HT1080 (cell line): ENCODE measurements at places on chromosomes 3 and 15.
A peak's percentile ranks its signal among the peaks of the same experiment; 100 is the strongest.

- DNase-seq = no peak
Measured at GRCh38 chr3:138423316-138423715, 11.1 kb upstream of the ESYT3 start.

DNA sequence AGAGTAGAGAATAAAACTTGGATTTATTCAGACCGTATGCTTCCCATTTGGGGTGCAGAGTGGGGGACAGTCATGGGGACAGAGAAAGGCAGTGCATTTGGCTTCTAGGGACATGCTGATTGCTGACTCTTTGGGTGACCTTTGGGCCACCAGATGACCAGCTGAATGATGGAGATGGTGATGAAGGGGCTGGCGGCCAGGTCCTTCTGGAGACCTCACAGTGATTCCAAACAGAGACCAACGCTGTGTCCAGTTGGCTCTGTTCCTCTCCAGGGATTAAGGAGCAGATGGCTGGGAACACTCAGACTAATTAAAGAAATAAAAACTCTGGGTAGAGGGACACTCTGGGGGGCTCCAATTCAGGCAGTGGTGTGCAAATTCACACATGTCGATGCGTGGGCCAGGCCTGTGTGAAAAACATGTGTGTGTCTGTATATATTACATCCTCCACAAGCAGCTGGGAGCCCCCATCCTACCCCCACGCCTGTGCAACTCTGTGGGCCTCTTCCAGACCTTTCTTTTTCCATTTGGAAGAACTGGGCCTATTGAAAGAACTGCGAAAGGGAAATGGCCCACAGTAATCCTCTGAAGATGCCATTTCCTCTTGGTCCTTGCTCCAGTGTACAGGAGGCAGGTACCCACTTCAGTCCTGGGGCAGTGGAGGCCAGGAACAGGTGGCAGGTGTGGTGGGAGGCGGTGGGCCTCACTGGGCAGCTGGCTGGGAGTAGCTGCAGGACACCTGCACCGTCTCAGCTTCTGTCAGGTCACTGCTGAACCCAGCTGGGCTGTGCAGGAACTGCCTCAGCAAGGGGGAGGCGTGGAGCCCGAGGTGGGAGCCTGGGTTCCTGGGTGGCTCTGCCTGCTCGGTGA lies 8.9 kb downstream of the XIRP1 start:
- DNase-seq = no peak

DNA sequence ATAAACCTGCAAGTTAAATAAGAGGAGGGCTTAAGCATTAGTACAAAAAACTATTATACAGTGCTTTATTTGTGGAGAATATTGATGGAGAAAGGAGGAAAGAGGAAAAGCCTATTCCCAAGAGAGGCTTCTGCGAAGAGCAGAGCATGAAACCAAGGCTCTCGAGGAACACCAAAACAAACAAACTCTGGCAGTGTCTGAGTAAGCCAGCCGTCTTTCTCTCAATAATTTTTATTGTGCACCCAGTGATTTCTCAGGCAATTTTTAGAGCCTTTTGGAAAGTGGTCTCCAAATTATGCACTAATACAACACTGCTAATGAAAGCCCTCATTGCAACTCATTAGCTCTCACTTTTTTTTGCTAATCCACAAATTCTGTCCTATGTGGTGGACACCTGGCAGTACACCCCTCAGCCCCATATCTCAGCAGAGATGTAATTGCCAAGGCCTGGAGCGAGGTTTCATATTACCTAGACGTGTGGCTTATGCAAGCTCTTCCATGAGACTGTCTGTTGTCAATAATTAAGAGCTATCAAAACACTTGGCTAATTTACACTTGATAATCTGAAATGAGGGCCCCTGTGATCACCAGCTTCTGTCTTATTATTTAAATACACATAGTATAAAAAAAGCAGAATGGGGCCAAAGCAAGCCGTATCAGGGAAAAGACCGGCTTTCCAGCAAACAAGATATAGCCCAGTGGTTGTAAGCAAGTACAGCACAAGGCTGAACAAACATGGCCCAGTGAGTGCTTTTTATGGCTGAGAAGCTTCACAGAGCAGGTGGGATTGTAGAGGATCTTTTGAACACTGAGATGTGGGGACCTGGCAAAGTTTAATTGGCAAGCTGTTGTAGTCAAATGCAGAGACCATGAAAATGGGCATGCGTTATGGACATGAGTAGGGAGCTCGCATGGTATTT lies 216.9 kb downstream of the ROBO2 start:
- no peak for DNase-seq

GRCh38 chr3:122824465-122825381 lies 29.9 kb downstream of the SLC49A4 start:
- peak; percentile 69 for DNase-seq

GRCh38 chr3:150460484-150460883 lies 52.4 kb downstream of the TSC22D2 start:
- DNase-seq = no peak

DNA sequence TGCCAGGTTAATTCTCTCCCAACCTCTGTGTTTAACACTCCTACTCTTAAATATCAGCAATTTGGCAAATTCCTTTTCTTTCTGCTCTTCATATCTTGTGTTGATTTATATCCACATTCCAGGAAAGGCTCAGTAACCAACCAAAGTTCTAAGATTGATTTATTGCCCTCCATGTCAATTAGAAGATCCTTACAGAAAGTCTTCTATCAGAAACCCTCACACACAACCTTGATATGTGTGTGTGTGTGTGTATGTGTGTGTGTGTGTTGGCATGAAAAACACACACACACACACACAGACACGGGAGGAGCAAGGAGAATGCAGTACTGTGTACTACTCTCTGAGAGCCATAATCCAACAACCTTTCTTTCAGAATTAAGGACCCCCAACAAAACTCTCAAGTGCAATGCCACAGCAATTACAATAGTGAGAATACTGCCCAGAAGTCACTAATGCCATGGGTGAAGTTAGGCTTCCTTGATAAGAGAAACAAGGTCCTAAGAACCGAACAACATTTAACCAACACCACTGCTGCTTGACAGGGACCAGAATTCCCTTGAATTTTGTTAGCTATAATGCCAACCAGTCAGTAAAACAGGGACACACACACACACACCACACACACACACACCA lies 1.1 kb downstream of the LSAMP start:
- DNase-seq = no peak

- no peak for DNase-seq
Measured at GRCh38 chr15:36265422-36265821, 314.0 kb upstream of the CDIN1 start.

GRCh38 chr3:87996882-87997281 lies 61.9 kb downstream of the CGGBP1 start:
- DNase-seq = no peak

DNA sequence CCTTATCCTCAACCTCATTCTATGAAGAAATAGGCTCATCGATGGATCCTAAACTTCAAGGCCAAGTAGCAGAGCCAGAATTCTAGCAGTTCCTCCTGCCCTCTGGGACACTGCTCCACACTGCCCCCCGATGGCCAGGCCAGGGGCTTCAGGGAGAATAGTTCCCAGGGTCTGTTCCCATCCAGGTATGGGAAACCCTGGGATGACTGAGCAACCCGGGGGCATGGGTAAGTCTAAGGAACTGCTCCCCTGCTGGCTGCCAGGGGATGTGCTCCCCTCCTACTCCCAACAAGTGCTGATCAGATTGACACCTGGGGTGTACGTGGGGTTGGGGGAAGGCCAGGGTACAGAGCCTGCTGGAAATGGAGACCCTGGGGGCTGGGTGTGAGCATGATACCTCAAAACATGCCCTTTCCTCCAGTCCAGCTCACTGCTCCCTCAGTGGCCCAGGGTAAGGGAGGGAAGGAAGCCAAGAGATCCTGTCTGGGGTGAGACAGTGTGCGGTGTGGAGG lies 7.6 kb downstream of the ULK3 start:
- peak; percentile 78 for DNase-seq

DNA sequence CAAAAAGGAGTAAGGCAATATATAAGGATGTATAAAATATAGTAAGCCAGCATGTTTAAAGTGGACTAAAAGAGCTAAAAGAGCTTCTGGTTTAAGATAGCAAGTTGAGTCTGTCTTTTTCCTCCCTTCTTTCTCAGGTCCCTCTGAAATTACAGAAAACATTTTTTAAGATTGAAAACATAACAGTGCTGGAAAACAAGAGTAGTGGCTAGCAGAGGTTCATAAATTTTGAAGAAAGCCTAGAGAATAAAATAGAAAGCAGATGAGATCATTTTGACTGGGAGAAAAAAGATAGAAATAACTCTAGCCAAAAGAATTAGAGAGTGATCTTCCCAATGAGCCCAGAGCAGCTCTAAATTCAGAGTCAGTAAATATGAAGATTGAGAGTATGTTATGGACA lies 41.9 kb downstream of the ATP8B4 start:
- no peak for DNase-seq

DNA sequence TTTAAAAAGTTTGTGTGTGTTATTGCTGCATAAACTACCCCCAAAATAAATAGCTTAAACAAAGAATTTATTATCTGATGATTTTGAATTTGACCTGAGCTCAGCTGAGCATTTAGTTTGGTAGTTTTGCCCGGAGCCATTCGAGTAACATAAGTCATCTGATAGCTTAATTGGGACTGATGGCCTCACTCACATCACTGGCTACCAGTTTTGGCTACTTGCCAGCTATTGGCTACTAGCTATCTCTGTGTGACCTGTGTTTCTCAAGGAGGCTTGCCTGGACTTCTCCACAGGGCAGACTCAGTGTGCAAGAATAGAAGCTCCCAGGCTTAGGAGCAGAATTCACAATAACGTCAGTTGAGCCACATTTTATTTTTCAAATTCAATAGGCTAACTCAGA lies 9.0 kb downstream of the CNTN3 start:
- no peak for DNase-seq

- no peak for DNase-seq
Measured at GRCh38 chr15:38605744-38606143, 41.1 kb upstream of the RASGRP1 start.
